ENCODE measurements at places on chromosomes 3 and 15.

DNA sequence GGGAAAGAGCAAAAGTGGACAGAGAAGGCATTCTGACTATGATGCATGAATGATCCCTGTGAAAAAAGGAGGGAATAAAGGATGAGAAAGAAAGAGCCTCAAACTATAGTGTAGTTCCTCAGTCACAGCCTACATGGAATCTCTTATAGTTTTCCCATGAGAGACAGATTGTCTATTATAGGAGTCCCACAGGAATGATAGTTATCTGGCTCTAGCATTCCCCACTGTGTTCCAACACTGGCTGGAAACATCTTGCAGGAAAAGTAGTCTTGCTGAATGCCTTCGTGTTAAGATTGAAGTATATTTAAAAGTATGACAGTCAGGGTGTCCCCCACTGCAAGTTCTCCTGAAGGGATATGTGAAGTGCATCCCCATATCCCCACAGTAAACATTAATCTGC lies 641.5 kb upstream of the NECTIN3 start:
- no peak for DNase-seq

DNA sequence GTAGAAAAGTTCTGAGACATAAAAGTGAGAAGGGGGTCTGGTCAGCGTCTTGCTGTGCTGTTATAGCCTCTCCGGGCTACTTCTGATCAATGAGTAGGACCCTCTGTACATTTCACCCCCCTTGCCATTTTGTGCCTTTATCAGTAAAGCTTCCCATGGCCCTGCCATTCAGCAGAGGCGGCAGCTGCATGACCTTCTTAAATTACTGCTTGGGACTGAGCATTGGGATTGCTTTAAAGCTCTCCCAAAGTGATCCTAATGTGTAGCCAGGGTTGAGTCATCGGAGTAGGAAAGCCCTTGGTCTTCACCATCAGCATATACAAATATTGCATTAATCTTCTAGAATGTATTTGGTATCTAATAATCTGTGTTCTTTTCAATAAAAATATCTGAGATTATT lies 70.2 kb downstream of the FMN1 start:
- no peak for DNase-seq

DNA sequence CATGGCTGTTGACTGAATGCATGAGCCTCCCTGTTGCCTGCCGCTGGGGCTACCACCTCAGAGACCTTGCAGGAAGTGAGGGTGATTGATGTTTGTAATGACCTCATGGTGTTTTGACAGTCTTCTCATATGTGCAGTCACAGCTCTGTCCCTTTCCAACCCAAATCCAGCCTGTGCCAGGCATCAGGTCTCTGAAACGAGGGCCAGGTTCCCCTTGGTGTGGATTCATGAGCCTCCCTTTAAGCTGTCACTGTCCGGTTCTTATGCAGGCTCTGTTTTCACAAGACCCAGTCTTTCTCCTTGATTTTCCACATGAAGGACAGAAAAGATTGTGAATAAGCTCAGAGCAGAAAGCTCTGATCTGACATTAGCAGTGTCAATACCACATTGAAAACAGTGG lies 43.1 kb downstream of the CEMIP start:
- DNase-seq, result no peak

- no peak for DNase-seq
These were observed 956.4 kb downstream of the NTRK3 start for GRCh38 chr15:87300146-87300545.

DNA sequence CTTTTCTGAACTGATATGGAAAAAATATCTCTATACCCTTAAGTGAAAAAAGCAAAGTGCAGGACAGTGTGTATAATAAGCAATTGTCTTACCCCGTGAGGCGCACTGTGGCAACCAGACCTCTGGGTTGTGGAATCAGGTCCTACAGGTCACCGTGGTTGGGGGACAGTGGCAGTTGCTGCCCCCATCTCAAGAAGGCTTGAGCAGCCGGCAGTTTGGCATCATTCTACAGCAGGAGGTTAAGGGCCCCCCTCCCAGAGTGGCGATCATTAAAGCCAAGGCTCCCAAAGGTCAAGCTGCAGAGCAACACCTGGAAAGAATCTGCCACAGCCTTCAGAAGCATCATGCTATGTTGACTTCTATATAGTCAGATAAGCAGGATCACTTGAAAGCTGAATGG lies 56.1 kb upstream of the HERC1 start:
- no peak for DNase-seq

- DNase-seq, result no peak
These were observed 45.8 kb upstream of the FOXB1 start for GRCh38 chr15:59958288-59958687.

DNA sequence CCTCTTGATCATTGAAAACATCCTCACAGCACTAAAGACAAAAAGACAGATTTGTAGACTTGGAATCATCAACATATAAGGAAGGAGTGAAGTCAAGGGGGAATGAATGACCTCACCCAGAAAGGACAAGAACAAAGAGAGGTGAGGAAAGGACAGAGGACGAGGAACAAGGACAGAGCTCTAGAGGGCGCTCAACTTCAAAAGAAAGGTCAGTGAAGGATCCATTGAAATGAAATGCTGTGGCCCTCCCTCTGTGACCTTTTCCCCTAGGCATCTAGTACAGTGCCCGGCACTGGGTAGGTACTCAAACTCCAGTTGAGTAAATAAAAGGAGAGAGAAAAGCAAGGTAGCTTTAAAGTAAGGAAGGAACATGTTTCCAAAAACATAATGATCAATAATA lies 2.6 kb downstream of the ATP8B4 start:
- DNase-seq, result no peak

DNA sequence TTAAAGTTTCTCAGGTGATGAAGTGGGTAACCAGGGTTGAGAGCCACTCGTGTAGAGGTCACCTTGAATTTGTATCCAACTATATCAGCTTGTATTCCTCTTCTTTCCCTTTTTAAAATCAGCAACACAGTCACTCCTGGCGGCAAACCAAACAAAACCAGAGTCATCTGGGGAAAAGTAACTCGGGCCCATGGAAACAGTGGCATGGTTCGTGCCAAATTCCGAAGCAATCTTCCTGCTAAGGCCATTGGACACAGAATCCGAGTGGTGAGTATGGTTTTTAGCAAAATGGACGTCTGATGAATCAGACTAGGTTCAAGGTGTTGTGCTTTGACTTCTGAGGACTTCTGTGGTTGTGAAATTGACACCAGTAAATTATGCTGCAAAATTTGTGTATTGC lies 3.9 kb downstream of the RPL35A start:
- no peak for DNase-seq

GRCh38 chr3:180827171-180827570 lies 85.3 kb upstream of the FXR1 start:
- no peak for DNase-seq

DNA sequence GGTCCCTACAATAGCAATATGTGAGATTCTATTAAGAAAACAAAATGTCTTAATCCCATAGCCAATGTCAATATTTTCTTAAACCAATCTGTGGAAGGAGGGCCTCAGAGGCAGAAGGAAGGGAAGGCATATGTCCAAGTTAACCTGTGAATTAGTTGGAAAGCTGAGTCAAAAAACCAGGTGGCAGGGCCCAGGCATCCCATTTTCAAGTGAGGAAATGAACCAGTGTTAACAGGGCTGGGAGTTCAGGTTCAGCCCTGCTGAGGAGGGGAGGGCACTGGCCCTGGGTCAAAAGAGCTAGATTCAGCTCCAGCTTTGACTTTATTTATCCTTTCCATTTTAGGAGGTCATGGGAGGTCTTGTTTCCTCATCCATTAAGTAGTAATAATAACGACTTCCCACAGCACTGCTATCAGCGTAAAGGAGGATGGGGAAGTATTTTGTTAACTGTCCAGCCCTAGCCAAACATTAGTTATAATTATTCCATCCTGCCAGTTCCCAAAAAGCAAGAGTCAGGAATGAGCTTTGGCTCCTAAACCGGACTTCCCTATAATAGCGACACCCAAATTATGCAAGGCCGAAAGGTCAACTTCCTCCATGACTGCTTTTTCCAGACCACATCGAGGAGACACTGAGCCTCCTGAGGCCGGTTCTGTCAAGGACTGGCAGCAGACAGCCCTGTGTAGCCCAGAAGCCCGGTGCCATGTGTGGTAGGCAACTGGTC lies 3.2 kb downstream of the MASP1 start:
- no peak for DNase-seq

GRCh38 chr3:79012530-79012913 lies 755.3 kb downstream of the ROBO1 start:
- no peak for DNase-seq

DNA sequence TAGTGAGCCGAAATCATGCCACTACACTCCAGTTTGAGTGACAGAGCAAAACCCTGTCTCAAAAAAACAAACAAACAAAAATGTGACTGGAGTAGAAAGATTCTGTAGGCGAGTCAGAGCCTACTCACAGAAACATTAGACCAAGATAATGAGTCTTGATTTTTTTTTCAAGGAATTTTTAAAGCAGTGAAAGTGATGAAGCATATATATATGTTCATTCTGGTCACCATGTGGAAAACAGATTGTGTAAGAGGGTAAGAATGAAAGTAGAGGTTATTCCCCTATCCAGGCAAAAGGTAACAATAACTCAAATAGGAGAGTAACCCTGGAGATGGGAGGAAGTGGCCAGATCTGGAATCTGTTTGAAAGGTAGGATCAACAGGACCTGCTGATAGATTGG lies 26.2 kb upstream of the FHIT start:
- DNase-seq, result no peak

DNA sequence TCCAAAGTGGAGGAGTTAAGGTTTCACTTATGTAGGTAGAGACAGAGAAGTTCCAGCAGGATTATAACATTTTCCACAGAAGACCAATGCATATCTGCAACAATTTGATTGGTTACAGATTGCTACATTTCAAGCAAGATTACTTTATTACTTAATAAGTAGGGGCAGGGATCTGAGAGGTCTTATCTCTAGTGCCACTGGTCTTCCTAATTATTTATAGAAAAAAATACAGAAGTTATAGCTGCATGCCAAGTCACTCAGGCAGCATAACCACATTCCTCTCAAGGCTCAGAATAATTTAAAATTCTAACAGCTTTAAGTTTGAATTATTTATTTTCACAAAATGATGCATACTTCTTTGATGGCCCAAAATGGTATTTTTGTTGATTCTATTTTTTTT lies 30.5 kb downstream of the RAD54L2 start:
- no peak for DNase-seq

GRCh38 chr3:49719214-49719884 lies at the start of gene AMIGO3:
TSS of gene AMIGO3 (minus strand) at chr3:49719684. CDS start at chr3:49719465, 219 bp downstream.
- no peak for DNase-seq

- DNase-seq, result no peak
These were observed 767 bp downstream of the EPM2AIP1 start for GRCh38 chr3:36991923-36992805.

GRCh38 chr3:128983293-128984069 lies 10.4 kb downstream of the CFAP92 start:
- DNase-seq, result no peak

- no peak for DNase-seq
These were observed 59.8 kb downstream of the WDR76 start for GRCh38 chr15:43886558-43886957.

GRCh38 chr3:130820976-130821375 lies 72.9 kb upstream of the ATP2C1 start:
- DNase-seq, result no peak

All from CMK (cell line).